Vagina (tissue), 2 donors: ENCODE measurements at places on chromosomes 4 and X.

GRCh38 chr4:121951521-121952110 is at the start of gene TRPC3:
TRPC3 (minus strand) TSS chr4:121952060; CDS start chr4:121951680, 380 bp downstream.
- DNase-seq, result no peak

DNA sequence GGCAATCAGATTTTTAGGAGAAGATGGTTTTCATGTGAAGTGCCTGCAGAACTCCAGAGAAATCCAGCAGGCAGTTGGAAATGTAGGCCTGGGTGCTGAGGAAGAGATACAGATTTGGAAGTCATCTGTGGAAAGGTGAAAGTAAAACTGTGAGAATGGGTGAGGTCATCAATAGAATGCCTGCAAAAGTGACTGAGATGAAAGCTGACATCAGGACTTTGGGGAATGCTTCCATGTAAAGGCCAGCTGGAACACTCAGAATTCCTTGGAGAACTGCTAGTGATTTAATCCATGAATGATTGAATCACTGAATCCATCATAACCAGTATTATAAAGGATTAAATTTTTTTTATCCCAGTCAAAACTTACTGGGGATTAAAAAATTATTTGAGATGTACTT is 124.5 kb upstream of the GIMD1 start:
- DNase-seq, result no peak

DNA sequence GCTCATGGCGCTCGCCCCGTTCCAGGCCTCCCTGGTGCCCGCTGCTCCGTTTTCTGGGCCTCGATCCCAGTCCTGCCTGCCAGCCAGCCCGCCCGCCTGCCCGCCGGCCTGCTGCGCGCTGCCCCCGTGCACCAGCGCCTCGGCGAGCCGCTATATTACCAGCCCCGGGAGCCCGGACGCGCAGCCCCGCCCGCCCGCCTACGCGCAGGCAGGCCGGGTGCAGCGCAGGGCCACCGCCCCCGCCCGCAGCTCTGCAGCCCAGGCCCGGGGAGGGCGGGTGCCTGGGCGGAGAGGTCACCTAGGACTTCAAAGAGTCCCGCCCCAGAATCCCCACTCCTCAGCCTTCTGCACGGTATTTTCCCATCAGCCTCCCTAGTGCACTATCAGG is at the start of gene MAOB:
Gene MAOB (minus strand): TSS at position 157 of the 388 bp plus-strand sequence. CDS start 151 bp downstream, at position 6.
- no peak for DNase-seq

- DNase-seq, result no peak
These were observed 138.7 kb downstream of the CHRNA9 start for GRCh38 chr4:40473578-40474388.

DNA sequence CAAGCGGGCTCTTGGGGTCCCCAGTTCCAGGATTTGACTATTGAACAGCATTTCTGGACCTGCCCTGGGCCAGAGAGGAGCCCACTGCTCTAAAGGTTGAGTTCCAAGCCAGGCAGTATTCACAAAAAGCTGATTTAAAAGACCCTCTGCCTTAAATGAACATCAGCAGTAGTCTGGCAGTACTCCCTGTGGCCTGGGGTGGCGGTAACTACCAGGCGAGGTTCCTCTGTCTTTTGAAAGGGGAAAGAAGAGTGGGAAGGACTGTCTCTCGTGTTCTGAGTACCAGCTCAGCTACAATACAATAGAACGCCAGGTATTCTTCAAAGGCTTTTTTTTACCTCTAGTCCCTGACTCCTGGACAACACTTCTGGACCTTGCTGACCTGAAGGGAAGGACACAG is 456.4 kb upstream of the TEX13C start:
- no peak for DNase-seq

GRCh38 chr4:14434483-14434882 is 567.8 kb upstream of the CPEB2 start:
- DNase-seq, result no peak

DNA sequence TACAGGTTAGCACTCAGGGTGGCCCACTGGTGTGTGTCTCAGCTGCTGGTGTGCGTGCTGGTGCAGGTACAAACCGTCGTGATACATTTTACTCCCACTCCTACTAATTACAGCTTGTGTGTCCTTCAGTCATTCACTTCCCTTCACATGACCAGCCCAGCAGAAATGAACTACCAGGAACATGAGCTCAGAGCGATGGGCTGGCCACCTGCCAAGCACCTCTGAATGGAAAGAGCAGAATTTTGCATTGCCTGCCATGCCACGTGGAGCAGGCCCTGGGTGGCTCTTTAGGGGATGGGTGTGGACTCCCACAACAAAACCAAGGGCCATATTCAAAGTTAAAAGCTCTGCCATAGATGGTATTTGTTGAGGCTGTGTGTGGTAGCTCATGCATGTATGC is 58.9 kb upstream of the PGM2 start:
- no peak for DNase-seq

GRCh38 chr4:128068918-128069317 is 7.8 kb downstream of the LARP1B start:
- DNase-seq, result no peak

GRCh38 chr4:177367336-177367735 is 57.7 kb downstream of the NEIL3 start:
- no peak for DNase-seq
